ENCODE measurements at places on chromosomes 3 and 15.

DNA sequence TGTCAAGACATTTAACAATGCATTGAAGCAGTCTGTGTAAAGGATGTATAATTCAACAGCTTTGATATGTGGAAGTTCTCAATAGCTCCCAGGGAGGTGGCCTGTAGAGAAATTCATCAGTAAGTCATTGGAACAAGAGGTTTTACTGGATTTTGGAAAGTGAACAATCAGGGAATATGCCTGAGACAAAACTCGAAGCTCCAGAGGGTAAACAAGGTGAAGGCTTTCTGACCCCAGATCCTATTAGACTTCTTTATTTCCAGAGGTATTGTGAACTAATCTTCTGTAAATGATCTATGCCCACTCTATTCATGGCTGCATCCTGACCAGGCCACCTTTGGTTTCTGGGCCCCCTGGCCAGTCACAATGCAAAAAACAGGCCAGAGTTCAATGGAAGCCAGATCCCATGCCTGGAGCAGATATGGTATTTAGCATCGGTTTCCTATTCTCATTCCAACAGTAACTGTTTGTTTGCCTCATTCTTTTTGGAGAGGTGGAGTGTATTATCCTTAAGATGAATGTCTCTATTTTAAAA is 177.3 kb downstream of the SATB1 start:
- no peak for DNase-seq

DNA sequence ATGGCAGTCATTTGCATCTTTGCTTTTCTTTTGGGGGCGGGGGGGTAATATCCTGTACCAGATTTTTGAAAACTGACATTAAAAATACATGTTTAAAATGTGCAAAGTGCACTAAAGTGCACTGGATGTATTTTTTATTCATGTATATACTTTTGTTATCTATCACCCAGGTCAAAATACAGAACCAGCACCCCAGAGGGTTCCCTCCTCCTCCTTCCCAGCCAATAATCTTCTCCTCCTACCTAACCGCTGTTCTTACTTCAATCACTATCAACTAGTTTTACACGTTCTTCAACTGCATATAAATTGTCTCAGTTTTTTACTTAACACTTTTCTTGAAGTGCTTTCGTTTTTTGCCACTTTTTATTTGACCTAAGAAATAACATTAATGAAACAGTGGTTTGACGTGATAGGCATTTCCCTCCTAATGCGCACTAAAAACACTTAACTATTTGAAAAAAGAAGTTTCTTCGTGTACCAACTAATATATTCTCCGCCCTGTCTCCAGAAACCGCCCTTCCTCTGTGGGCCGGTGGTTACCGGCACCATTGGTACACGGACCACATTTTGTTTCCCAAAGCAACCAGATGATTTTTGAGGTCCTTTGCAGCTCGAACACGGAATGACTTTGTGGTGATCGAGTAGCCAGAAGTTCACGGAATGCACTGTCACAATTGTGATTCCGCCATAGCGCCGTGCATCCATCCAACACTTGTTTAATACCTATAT is 836 bp upstream of the AKAP13 start:
- peak; percentile 29 for DNase-seq

GRCh38 chr15:48560321-48561051 is 85.0 kb downstream of the FBN1 start:
- DNase-seq, result no peak

- peak; percentile 21 for DNase-seq
These were observed 1.4 kb downstream of the DUT start for GRCh38 chr15:48332642-48333034.

DNA sequence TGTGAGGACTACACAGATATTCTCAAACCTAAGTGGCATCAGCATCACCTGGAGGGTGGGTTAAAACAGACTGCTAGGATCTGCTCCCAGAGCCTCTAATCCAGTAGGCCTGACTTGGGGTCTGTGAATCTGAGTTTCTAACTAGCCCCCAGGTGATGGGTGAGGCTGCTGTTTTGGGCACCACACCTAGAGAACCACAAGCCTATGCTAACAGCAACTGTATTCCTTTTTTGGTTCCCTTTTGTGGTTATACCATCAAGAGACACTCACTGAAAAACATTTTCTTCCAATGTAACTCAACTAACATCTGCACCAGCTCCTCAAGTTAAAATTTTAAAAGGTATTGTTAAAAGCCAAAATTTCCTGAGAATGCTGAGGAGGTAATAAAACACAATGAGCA is 16.0 kb downstream of the WDR82 start:
- DNase-seq, result no peak

DNA sequence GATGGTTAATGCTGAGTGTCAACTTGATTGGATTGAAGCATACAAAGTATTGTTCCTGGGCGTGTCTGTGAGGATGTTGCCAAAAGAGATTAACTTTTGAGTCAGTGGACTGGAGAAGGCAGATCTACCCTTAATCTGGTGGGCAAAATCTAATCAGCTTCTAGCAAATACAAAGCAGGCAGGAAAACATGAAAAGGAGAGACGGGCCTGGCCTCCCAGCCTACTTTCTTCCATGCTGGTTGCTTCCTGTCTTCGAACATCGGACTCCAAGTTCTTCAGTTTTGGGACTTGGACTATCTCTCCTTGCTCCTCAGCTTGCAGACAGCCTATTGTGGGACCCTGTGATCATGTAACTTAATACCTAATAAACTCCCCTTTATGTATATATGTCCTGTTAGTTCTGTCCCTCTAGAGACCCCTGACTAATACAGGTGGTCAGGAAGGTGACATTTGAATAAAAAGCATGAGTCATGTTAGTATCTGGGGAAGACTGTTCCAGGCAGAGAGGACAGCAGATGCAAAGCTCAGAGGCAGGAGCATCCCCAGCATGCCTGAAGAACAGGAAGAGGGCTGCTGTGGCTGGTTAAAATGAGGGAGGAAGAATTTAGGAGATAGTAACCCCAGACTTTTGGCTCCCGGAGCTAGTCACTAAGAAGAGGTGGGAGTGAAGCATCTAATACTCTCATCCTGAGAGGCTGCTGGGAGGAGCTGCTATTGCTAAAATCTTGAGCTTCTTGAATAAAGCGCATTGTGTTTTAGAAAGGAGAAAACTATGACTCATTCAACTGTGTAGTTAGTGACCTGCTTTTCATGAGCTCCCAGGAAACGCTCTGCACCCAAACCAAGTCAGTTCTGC is 207.4 kb upstream of the HES1 start:
- no peak for DNase-seq
